ENCODE measurements at places on chromosomes 7 and 10.

- DNase-seq = no peak
Observed at GRCh38 chr10:115801992-115802391, 471.0 kb downstream of the GFRA1 start.

GRCh38 chr7:1748076-1748838 lies 78.2 kb downstream of the ELFN1 start:
- no peak for DNase-seq

DNA sequence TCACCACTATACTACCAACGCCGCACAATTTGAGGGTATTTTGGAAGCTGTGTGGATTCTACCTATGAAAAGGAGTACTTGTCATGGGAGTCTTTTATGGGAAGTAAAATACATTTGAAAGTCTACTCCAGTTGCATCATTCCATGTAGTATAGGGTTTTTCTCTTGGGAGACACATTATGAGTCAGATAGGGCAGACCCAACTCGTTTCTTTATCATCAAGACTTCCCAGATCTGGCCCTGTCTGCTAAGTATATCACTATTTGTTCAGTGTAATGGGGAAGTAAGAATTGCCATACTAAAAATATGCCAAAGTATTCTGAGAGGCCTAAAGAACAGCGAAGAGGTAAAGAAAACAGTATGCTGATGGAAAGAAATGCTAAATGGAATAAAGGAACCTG lies 144.2 kb downstream of the SPAG6 start:
- no peak for DNase-seq

DNA sequence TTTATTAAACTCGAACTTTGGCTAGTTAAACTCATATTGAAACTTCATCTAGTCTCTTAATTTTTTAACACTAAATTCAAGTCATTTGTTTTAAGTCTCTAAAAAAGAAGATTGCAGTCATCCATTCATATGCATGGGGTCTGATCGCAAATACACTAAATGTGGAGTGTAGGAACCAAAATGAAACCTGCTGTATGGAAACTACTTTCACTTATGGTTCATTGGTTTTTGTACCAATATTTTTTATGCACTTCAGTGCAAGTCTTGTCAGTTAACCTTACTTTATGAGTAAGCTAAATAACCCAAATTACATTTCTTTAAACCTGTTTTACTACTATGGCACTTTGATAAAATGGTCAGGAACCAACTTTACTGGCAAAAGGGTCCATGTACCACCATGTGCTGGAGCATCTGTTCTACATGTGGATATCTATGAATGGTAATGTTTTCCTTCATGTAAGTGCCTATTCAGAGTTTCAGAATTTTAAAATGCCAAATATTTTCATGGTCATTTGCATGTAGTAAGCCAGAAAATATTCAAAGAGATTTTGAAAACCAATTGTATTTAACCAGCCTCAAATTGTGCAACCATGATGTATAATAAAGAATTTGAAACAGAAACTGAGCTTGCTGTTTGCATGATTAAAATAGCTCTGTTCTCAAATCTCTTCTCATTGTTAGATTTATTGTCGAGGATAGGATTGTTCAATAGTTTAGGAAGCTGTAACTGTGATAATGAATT lies 7.6 kb upstream of the SUPV3L1 start:
- no peak for DNase-seq

- DNase-seq = no peak
Observed at GRCh38 chr10:77604941-77605351, 32.7 kb downstream of the KCNMA1 start.

- DNase-seq = no peak
Observed at GRCh38 chr7:107233-107632, 85.1 kb upstream of the FAM20C start.

DNA sequence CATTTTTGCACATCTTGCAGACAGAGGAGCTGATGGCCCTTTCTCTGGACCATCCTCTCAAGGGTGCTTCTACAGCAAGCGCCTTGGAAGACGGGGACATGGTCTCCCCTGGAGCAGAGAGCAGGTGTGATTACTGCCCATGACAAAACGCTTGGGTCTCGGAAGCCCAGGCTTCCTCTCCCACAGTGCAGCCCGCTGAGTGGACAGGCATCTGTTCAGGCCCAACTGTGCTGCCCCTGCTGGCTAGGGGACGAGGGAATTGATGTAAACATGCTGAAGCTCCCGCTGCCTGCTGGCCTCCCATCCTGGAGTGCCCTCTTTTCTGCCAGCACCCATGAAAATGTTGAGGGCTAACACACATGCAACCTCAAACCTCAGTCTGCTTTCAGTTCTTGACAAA lies 14.3 kb downstream of the IL15RA start:
- no peak for DNase-seq

DNA sequence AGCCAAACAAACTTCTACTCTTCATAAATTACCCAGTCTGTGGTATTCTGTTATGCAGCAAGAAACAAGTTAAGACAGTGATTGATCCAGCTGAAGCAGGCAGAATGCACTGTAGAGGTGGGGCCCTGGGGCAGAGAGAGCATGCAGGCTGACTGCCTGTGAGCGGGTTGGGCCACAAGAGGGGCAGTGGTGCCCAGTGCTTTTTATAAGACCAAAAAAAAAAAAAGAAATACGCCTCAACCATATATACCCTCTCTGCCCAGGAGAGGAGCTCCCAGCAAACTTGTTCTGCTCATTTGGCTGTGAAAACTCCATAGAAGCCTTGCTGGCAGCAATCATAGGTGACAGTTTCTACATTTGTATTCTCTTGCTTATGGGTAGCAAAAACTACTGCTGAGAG lies 104.7 kb downstream of the SORBS1 start:
- DNase-seq = no peak

GRCh38 chr7:34191162-34191561 lies 285.8 kb downstream of the BMPER start:
- no peak for DNase-seq

DNA sequence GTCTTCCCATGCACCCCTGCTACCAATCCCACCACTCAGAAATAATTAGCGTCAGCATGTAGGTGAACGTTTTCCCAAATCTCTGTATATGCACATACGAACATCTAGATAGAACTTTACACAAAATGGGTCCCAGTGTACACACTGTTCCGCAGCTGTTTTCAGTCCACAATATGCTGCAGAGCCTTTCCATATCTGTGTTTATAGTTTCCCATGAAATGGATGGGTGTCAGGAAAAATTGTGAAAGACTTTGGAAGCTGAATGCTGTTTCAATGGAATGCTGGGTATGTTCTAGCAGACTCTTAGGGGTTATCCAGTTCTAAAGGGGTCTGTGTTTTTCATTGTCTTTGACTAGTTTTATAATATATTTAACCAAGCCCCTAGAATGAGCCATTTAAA lies 13.8 kb downstream of the GRK5 start:
- no peak for DNase-seq

DNA sequence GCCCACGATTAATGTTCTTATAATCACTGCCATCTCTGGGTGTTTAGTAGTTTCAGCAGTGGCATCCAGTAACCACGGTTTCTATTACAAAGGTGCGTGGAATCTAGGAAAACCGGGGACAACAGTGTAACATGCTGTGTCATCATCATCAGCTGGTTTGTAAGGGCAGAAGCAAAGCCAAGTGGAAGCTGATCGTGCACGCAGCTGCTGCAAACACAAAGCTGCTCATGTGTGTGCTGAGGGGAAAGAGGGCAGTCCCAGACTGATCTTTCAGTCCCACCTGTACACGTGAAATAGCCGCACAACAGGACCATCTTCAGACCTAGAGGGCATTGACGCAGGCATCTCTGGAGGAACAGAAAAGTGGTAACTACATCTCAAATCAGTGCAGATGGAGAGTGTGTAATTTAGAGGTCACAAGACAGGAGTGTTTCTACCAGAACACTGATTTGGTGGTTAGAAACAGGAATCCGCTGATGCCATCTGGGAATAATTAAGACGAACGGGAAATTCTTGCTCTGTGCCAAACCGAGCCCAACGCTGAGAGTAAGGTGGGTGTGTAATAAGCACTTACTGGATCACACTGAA lies 13.4 kb downstream of the ANKRD16 start:
- DNase-seq = no peak

DNA sequence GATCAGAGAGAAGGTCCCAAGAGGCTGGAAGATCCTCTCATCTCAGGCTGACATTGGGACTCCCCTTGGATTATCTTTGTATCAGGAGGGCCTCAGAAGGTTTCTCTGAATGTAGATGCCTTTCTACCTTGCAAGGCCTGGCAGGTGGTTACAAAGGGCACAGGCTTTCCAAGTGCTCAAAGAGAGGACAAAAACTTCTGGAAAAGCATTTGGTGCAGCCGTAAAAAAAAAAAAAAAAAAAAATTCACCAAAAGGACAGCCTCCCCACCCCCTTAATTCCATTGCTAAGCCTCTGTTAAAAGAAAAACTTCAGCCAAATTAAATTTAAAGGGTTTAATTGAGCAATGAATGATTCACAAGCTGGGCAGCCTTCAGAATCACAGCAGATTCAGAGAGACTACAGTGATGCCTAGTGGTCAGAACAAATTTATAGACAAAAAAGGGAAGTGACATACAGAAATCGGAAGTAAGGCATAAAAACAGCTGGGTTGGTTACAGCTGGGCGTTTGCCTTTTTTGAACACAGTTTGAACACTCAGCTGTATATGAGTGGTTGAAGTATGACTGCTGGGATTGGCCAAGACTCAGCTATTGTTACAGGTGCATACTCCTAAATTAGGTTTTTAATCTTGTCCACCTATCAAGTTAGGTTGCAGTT lies 42.5 kb upstream of the LRGUK start:
- DNase-seq = peak; percentile 35

- DNase-seq = no peak
Observed at GRCh38 chr10:13803566-13804554, 217.1 kb downstream of the PRPF18 start.

GRCh38 chr10:74022926-74023629 lies 25.2 kb downstream of the VCL start:
- no peak for DNase-seq

GRCh38 chr10:58952747-58953466 lies 223.5 kb upstream of the PHYHIPL start:
- DNase-seq = peak; percentile 5

DNA sequence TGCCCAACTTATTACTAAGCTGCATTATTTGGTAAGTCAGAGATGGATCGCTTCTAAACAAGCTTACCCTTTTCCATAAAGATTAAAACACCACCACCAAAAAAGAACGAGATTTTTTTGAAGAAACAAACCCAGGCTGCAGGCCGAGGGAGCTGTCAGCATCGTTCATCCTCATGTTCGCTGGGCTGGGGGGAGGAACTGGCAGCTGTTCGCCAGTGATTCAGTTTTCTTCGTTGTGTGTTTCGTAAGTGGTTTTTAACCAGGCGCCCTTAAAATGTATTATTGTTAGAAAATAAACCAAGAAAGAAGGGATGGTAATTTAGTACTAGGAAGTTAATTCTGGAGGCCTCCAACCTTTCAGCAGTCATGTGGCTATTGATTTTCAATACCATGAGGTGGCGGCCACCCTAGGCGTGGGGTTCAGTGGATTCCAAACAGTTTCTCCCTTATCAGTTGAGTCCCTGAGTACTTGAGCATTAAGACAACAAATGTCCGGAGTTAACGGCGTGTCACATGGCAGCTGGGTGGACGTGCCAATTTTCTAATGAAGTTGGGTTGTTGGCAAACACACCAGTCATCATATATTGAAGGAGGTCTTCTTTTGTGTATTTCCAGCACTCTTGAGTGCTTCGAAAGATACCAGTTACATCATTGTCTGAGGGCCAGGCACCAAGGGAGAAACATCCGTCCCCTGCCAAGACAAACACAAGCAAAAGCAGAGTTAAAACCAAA lies 173.2 kb downstream of the EBF3 start:
- no peak for DNase-seq

DNA sequence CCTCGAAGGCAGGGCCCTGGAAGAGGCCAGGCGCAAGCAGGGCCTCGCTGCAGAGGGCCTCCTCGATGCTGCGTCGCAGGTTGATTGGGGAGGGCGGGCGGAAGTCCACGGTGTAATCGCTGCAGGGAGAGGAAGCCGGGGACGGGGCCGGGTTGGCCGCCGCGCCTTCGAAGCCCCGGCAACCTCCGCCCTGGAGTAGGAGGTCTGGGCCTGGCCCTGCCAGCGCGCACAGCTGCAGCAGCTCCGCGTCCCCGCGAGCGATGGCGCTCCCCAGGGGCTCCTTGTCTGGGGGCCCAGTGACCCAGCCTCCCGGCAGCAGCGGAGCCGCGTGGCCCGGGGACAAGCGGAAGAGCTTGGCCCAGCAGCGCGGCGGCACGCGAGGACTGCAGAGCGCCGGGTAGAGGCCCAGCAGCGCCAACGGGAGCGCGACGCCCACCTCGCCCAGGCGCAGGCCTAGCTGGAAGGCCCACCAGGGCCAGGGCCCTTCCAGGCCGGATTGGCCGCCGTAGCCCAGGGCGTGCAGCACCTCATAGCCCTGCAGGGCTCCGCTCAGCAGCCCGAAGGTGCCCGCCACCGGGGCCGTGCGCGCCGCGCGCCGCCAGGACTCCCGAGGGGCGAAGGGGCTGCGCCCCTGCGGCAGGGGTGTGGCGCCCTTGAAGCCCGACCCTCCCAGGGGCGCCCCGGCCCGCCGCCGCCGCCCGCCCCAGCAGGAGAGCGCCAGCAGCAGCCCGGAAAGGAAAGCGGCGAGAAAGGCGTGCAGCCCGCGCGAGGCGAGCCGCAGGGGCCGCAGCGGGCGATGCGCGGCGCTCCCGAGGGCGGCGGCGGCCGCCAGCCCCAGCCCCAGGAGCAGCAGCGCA lies 7.8 kb upstream of the RBM28 start:
- DNase-seq = no peak

DNA sequence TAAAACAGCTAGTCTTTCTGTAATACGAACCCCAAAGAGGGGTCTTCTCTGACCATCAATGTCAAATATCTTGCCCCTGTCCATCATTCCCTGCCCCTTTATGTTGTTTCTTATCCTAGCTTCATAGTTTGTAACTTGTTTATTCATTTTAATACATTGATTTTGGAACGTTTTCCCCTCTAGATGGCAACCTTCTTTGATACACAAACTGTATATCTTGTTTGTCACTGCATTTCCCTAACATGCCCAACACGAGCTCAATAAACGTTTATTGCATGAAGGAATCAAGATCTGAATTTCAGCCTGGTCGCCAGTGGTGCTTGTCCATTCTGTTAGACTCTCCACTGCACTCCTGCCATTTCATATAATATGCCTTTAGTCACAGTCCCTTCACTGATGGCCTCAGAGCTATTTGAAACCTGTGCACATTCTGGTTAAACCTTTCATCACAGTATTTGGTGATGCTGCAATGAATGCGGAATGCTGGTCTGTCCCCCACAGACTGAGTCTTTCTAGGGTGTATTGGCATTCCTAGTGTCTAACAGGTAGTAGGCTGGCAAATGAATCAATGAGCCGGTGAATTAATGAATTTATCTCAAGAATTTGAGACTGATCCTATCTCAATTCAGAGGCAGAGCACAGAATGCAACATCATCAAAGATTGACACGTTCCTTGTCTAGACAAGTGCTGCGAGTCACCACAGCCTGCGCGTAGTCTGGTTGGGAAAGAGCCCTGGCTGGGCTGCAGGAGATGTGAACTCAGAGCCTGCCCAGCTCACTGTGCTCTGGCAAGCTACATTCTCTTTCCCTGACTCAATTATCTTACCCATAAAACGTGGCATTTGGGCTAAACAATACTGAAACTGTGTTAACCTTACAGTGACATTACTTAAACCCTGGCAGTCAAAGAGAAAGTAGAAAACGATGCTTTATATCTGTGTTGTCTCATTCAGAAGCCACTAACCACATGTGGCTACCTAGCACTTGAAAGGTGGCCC lies 55.2 kb upstream of the FRMD4A start:
- no peak for DNase-seq

- no peak for DNase-seq
Observed at GRCh38 chr10:74078037-74078436, 72.6 kb downstream of the AP3M1 start.

- DNase-seq = peak; percentile 36
Observed at GRCh38 chr7:48875045-48875916, 49.1 kb upstream of the CDC14C start.

GRCh38 chr7:156445997-156446761 lies 194.4 kb upstream of the RNF32 start:
- DNase-seq = no peak
